Germinal center (tissue), 1 donor: ENCODE measurements at places on chromosomes 5 and 9.

GRCh38 chr9:100014846-100015245 lies 84.0 kb downstream of the ERP44 start:
- no peak for DNase-seq

DNA sequence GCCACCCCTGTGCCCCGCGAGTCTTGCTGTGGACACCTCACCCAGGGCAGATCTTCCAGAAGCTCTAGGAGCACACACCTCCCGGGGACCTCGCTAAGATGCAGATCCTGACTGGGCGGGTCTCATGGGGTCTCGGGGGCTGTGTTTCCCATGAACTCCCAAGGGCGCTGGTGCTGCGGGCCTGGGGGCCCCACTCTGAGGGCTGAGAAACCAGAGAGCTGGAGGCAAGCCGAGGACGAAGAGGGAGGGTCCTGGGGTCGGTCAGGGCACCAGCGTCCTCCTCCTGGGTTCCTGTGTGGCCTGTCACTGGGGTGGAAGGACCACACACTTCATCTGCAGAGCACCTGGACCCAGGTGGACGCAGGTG lies 30.2 kb downstream of the SLC6A3 start:
- no peak for DNase-seq

DNA sequence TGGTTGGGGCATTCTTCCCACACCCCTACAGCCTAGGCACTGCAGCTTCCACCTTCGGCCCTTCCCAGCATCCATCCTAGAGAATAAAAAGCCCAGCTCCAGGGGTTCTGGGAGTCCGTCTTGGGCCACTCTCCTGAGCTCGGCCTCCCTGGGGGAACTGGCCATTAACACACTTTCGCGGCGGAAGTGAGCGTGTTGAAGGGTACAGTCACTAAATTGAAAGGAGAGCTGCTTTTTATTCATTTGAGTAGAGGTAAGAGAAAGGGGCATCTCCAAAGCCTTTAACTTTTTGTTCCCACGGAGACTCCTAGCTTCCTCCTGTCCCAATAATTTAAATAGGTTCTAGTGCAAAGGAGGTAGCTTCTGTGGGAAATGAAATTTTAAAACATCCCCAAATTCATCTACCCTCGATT lies 31.0 kb upstream of the NFIB start:
- no peak for DNase-seq

DNA sequence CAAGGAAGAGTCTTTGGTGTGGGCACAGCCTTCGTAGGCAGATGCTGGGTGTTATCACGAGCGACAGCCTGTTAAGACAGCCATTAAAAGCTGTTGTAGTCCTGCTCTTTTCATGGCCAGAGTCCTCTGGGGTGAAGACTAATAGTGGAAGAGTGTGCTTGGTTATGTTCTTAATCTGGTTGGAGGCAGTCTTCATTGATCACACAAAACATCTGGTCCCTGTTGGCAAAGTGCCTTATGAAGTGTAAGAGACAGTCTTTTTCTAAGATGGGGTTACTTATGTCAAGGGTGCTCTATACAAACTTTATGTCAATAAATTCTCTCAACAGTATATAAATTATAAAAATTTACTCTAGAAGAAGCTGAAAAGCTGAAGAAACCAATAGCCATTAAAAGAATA lies 280.4 kb downstream of the CAAP1 start:
- DNase-seq: no peak

DNA sequence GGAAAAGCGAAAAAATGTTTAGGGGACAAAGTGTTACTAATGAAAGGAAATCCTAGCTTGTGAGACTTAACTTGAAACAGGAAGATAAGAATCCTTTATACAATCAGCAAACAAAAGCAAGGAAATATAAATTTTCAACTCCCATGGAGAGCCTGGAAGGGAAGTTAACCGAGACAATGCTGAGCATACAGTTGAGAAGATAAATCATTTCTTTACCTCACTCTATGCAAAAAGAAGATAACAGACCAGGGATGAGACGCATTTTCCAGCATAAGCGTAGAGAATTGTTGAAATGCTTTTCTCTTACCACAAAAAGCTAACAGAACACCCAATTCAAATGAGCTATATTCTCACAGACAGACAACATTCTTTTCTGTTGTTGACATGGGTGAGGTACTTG lies 309.6 kb downstream of the CWC27 start:
- no peak for DNase-seq

DNA sequence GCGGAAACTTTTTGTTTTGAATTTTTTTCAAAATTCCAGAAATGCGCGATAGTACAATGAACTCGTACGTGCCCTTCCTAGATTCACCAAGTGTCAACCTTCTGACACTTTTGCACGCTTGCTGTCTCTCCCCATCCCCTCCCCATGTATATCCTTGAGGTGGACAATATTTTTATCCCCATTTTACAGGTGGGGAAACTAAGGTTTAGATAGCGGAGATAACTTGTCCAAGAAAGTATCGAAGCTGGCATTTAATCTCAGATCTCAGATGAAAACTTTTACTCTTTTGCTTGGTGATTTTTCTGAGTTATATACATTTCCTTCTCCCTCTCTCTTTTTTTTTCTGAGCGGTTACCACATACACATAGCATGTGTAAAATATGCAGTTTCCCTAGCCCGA lies 34.6 kb downstream of the LHX2 start:
- DNase-seq: no peak

DNA sequence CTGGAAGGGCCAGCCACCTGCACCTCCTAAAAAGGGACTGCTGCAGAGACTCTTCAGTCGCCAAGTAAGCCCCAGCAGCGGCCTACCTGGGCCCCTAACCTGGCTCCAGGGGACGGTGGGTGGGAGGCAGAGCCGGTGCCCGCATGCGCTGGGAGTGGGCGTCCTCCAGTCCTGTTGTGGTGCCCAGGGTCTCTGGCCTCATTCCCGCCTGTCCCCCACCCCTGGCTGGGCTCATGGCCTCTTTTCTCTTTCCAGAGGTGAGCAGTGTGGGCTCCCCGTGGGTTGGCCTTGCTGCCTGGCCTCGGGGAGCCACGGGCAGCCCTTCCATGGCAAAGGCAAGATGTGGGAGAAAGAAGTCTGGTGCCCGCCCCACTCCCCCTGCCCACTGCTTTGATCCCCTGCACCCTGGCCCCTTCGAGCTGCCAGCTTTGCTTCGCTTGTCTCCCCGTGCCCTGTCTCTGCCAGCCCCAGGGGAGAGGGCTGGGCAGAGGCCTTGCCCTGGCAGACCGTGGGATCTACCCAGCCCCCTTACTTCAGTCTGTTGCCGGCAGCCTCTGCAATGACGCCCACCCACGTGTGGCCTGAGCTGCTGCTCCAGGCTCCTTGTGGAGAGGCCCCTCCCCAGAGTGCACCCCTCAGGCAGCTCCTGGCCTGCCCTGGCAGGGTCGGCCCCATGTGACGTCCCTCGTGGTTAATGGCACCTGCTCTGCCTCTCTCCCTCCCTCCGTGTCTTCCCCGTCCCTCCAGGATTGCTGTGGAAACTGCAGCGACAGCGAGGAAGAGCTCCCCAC lies 5.4 kb upstream of the PRR7 start:
- DNase-seq: no peak

DNA sequence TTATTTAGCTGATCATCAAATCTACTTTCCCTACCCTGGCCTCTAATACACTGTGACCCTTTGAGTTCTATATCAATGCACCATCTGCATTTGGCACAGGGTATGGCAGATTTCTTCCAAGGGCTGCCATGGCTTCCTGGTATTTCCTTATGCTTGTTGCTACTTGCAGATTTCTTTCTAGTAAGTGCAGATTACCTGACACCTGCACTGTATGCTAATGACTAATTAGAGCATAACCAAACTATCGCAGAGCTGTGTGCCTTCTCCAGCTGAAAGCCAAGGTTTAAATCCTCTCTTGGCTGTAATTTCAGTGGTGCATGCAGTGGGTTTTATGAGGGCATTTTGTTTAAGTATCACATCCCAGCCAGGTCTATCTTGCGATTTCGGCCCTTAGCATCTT lies 293.7 kb downstream of the KIF4B start:
- DNase-seq: no peak

DNA sequence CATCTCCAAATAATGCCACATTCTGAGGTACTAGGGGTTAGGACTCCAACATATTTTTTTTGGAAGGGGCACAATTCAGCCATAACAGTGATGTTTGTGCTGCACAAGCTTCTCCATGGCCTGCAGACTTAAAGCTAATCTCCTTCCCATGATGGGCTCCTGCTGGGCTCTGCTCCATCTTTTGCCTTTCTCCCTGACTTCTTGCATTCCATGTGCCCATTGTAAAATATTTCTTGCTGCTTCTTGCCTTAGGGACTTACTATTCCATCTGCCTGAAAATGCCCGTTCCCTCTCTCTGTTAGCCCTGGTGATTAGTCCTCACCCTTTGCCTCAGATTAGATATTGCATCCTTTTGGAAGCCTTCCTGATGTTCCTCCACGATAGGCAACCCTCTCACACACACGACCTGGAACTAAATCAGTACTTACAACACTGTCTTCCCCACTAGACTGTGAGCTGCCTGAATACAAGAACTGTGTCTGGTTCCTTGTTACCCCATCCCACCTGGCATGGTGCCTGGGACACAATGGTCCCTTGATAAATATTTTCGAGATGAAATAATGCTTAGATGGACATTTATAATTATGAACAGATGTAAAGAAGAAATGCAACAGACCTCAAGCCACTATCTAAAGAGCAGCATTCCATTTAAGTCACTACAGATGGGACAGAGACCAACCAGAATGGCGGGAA lies 33.5 kb downstream of the OR1J1 start:
- no peak for DNase-seq

- DNase-seq: no peak
These were observed 287.4 kb downstream of the ARHGAP26 start for GRCh38 chr5:143057580-143057999.
